ENCODE measurements at places on chromosomes 13 and 19. TPM values are rescaled to one million over a fixed set of nuclear protein-coding genes. Genes with fewer than 3 reads are reported as not detected.
A peak's percentile ranks its signal among the peaks of the same experiment; 100 is the strongest.

The ZIM2 gene
- total RNA-seq: 0.73 TPM

DNA sequence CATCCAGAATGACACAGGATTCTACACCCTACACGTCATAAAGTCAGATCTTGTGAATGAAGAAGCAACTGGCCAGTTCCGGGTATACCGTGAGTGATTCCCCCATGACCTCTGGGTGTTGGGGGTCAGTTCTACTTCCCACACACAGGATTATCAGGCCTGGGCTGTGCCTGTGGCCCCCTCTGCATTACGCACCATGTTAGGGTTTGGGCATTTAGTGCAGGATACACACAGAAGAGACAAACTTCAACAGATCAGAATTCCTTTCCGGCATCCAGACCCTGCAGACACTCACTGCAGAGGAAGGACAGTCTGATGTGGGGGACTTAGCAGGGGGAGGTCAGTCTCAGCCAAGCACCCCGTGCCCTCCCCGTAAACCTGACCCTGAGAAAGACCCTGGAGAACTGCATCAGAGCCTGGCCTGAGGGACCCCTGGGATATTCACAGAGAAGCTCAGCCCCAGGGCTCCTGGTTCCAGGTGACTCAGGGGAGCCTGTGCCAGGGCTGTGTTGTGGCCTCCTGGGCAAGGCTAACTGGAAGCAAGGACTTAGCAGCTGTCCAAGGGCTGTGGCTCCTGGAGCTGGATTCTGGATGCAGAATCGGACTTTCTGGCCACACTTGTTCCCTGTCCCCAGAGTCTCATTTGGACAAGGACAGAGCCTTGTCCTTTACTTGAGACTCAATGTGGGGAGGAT is 1.7 kb downstream of the CEACAM5 start:
- H3K36me3 ChIP-seq: no peaks in the 10 kb centered on the region
- no peak overlapping the region for H3K4me3 ChIP-seq
- peaks cover 10% of the 10 kb centered on the region for H3K4me1 ChIP-seq
- no peak overlapping the region for H3K27ac ChIP-seq
- no peak for DNase-seq
- H3K27me3 ChIP-seq: peaks cover 71% of the 10 kb centered on the region

GRCh38 chr19:45955905-45956608 is 17.6 kb downstream of the NOVA2 start:
- peak; percentile 84 for DNase-seq
- H3K36me3 ChIP-seq: no peaks in the 10 kb centered on the region
- H3K27ac ChIP-seq: peak overlapping the region; percentile 51
- H3K4me1 ChIP-seq: peaks cover 5% of the 10 kb centered on the region

DNA sequence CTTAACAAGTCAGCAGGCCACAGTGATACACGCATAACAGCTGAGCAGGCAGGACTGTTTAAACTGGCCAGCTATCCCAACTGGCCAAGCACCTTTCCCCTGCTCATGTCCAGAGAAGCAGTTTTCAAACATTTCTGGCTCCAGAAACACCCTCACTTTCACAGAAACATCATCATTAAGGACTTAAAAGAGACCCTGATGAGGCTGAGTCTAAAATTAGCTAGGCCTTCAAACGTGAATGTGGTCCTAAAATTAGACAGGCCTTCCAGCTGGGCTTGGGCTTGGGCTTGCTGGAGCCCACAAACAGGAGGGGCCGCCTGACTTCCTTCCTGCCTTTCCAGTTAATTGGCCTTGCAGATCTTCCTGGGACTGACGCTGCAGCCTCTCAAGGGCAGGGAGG is 334.2 kb downstream of the DNAJC15 start:
- H3K4me3 ChIP-seq: no peak overlapping the region
- no peak overlapping the region for H3K27ac ChIP-seq
- DNase-seq: peak; percentile 71
- no peaks in the 10 kb centered on the region for H3K4me1 ChIP-seq
- H3K27me3 ChIP-seq: no peaks in the 10 kb centered on the region

The KLF5 gene
- 1.4 TPM for total RNA-seq

DNA sequence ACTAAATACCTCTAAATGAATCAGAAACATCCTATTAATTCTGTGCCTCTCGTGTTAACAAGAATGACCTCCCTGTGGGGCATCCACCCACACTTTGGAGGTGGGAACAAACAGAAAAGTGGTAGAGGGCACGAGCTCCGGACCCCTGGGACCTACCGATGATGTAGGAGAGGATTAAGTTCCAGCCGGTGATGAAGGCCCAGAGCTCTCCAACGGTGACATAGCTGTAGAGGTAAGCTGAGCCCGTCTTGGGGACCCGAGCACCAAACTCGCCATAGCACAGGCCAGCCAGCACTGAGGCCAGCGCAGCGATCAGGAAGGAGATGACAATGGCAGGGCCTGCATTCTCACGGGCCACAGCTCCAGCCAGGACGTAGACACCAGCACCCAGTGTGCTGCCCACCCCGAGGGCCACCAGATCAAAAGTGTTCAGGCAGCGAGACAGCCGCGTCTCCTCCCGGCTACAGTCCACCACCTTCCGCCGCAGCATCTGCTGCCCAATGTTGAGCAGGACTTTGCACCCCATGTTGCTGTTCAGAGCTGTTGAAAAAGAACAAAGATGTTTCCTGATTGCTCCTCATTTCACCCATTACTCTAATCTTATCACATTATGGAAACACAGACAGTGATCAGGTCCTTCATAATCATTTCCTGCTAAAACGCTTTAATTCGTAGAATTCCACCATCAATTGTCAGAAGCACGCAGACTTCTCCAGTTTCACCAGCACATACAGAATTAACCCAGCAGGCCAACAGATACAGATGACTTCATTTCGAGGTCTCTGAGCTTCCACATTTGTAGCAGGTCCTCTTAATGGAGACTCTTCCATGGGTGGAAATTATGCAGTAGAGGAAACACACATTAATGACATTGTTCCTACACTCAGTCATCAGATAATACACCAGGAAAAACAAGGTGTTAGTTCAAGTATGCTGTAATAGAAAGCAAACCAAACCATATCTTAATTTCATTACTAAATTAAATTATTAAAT is 59.5 kb downstream of the SLC7A1 start:
- peaks cover 12% of the 10 kb centered on the region for H3K4me1 ChIP-seq
- no peak for DNase-seq
- H3K27me3 ChIP-seq: no peaks in the 10 kb centered on the region
- H3K4me3 ChIP-seq: no peak overlapping the region
- H3K36me3 ChIP-seq: peaks cover 72% of the 10 kb centered on the region
- H3K27ac ChIP-seq: no peak overlapping the region

DNA sequence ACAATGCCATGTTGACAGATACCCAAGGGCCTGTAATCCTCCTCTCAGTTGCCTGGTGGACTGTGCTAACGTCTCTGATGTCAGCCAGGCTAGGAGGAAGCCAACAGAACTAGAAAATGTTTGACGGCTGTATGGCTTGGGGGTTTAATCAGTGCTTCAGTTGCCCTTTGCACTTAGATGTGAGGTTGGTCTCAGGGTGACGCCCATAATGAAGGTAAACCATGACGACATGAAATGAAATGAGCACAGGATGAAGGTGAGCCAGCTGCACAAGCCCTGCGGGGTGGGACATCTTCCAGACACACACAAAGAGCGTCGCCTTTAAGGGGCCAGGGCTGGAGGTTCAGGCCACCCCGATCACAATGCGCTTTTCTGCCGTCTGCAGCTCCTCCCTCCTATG is 127.2 kb downstream of the CRYL1 start:
- no peaks in the 10 kb centered on the region for H3K4me1 ChIP-seq
- no peaks in the 10 kb centered on the region for H3K27me3 ChIP-seq
- DNase-seq: no peak
- no peak overlapping the region for H3K4me3 ChIP-seq
- H3K36me3 ChIP-seq: no peaks in the 10 kb centered on the region
- H3K27ac ChIP-seq: no peak overlapping the region

The CDX2 gene
- not detected for total RNA-seq

DNA sequence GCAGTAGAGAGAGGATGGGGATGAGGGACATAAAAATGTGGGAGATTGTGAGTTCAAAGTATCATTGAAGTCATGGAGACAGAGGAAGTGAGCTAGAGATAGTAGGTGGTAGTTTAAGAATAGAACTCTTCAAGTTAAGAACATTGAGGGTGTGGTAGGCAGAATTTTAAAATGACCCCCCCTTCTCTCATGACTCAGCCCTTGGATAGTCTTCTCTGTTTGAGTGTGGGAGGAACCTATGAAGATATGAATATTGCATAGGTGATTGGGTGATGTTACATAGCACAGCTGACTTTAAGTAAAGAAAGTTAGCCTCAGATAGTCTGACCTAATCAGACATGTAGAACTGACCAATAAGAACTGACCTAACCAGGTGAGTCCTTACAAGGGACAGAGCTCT is 418.6 kb downstream of the FOXO1 start:
- no peak overlapping the region for H3K4me3 ChIP-seq
- no peak for DNase-seq
- peaks cover 13% of the 10 kb centered on the region for H3K4me1 ChIP-seq
- no peaks in the 10 kb centered on the region for H3K27me3 ChIP-seq
- H3K27ac ChIP-seq: no peak overlapping the region

DNA sequence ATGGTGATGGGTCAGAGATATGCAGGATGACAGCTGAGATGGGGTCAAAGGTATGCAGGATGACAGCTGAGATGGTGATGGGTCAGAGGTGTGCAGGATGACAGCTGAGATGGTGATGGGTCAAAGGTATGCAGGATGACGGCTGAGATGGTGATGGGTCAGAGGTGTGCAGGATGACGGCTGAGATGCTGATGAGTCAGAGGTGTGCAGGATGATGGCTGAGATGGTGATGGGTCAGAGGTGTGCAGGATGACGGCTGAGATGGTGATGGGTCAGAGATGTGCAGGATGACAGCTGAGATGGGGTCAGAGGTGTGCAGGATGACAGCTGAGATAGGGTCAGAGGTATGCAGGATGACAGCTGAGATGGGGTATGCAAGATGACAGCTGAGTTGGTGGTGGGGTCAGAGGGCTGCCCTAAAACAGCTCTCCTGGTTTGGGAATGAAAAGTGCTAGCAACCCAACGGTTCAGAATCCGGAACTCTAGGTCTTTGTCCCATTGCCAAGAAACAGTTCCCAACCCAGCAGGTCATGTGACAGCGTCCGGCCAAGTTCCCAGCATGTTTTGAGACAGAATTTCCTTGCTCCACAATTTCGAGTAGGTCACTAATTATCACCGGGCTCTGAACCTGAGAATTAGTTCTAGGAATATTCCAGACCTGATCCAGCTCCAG is 3.2 kb downstream of the SELENOW start:
- peaks cover 34% of the 10 kb centered on the region for H3K36me3 ChIP-seq
- peaks cover 50% of the 10 kb centered on the region for H3K4me1 ChIP-seq
- DNase-seq: no peak
- no peak overlapping the region for H3K27ac ChIP-seq

The KASH5 gene
- total RNA-seq: not detected

DNA sequence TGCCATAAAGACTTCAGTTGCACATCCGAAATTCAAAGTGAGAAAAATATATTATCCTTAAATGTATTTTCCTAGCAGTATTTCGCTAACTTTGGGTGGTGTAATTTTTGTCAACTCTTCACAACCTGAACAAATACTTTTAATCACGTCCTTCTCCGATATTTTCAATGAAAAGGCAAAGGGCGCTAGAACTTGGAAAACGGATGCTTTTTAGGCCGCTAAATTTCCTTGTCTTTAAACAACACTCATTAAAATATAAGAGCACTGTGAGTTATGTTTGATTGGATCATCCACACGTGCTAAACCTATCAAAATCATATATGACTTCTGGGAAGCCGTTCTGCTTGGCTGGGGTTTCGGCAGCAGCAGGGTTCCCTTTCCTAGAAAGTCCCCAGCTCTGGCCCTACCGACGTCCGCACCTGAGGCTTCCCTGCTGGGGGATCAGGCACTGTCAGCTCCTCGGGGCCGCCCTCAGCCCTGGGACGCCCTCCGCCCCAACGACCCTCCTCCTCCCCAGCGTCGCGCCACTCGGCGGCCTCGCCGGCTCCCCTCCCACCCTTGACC is 462 bp upstream of the MPHOSPH8 start:
- H3K4me3 ChIP-seq: peak overlapping the region; percentile 65
- H3K4me1 ChIP-seq: peaks cover 47% of the 10 kb centered on the region
- DNase-seq: no peak
- H3K27ac ChIP-seq: peak overlapping the region; percentile 91
- H3K27me3 ChIP-seq: no peaks in the 10 kb centered on the region
- no peaks in the 10 kb centered on the region for H3K36me3 ChIP-seq

DNA sequence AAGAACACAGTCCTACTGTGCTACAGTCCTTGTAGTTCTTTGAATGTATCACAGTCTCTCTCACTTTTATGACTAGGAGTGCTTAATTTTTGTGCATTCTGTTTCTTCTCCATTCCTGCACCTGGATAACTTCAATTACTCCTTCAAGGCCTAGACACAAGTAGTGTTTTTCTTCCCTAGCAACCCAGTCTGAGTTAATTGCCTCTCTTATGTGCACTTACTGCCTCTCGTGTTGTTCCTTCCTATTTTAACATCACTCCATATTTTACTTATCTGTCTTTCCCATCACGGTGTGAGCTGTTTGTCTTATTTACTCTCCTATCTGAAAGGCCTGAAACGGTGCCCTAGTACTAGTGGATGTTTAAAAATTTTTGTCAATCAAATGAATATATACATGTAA is 101.5 kb downstream of the HS6ST3 start:
- no peak overlapping the region for H3K27ac ChIP-seq
- no peaks in the 10 kb centered on the region for H3K36me3 ChIP-seq
- H3K4me1 ChIP-seq: no peaks in the 10 kb centered on the region
- H3K27me3 ChIP-seq: no peaks in the 10 kb centered on the region
- DNase-seq: no peak

The CAPS gene
- total RNA-seq: 17.6 TPM

DNA sequence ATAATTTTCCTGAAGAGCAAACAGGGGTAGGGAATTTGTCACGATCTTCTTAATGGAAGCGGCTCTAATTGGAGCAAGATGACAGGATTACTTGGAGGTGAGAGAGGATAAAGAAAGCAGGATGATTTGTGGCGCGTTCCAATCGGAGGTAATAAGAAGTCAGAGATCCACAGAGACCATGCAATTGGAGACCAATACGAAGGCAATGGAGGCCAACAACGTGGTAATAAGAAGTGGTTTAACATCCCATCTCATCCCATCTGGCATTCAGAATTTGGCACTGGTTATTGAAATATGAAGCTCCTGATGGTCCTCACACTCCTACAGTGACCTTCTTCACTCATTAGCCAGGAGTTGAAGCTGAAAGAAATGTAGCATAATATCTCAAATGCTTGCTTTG is 130.6 kb downstream of the DLEU7 start:
- no peaks in the 10 kb centered on the region for H3K36me3 ChIP-seq
- H3K4me3 ChIP-seq: no peak overlapping the region
- no peaks in the 10 kb centered on the region for H3K27me3 ChIP-seq
- H3K27ac ChIP-seq: no peak overlapping the region

The SPACA6 gene
- 29.3 TPM for total RNA-seq

The MUC16 gene
- 0.07 TPM for total RNA-seq

GRCh38 chr13:21060338-21061028 is 903 bp downstream of the LATS2 start:
- H3K27ac ChIP-seq: peak overlapping the region; percentile 98
- H3K4me3 ChIP-seq: peak overlapping the region; percentile 90
- H3K36me3 ChIP-seq: no peaks in the 10 kb centered on the region
- no peaks in the 10 kb centered on the region for H3K27me3 ChIP-seq

The LILRB3 gene
- 91.5 TPM for total RNA-seq
